ENCODE measurements at places on chromosomes 1 and 21. TPM values are rescaled to one million over a fixed set of nuclear protein-coding genes. Genes with fewer than 3 reads are reported as not detected.

Gene HSF2BP
- polyA plus RNA-seq = not detected

DNA sequence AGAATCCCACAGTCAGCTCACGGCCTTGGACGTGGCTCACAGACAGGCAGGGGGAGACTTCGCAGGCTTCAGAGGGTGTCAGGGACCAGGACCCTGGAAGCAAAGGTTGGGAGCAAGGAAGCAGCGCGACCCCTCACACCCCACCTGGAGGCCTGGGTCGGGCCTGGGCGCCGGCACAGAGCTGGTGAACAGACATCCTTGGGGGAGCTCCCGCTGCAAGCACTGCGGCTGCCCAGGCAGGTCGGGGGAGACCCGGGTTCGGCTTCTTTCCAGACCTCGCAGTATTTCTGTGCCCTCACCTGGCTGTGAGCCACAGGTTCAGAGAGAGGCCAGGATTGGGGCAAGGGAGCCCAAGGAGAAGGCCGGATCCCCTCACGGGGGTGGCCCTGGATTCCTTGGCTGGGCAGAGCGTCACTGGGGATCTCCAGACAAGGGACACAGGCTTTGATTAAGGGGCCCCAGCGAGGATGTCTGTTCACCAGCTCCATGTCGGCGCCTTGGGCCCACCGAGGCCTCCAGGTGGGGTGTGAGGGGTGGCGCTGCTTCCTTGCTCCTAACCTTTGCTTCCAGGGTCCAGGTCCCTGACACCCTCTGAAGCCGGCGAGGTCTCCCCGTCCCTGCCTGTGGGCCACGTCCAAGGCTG is 37.9 kb upstream of the TSPEAR start:
- DNase-seq = no peak

DNA sequence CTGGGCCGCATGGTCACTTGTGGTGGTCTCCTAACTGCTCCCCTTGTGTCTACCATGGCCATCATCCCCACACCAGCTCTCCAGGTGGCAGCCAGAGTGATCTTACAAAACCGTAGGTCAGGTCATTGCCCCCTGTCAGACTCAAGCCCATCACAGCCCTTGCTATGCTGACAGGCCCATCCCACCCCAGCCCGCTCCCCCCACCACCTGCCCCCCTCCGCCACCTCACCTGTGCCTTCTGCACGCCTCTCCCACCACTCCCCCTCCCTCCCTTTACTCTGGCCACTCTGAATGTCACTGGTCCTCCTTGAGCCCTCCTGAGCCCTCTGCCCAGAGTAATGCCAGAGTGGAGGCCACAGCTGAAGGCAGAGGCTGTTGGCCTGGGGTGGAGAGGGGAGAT is 28.5 kb downstream of the TEX35 start:
- DNase-seq = no peak

DNA sequence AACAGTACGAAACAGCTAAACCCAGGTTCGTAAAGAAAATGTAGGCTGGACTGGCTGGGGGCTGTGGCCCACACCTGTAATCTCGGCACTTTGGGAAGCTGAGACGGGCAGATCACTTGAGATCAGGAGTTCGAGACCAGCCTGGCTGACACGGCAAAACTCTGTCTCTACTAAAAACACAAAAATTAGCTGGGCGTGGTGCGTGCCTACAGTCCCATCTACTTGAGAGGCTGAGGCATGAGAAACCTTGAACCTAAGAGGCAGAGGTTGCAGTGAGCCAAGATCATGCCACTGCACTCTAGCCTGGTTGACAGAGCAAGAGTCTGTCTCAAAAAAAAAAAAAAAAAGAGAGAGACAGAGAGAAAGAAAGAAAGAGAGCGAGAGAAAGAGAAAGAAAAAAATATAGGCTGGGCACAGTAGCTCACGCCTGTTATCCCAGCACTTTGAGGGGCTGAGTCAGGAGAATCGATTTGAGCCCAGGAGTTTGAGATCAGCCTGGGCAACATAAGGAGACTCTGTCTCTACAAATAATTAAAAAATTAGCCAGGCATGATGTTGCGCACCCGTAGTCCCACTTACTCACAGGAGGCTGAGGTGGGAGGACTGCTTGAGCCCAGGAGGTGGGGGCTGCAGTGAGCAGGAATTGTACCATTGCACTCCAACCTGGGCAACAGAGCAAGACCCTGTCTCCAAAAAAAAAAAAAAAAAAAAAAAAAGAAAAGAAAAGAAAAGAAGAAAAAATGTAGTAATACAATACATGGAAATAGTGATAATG is 35.7 kb downstream of the CAPZB start:
- no peak for DNase-seq

- no peak for DNase-seq
Observed at GRCh38 chr1:3928586-3928985, 28.5 kb upstream of the C1orf174 start.

Gene CHI3L2
- polyA plus RNA-seq = 0.07 TPM

All from liver (tissue), 10 donors.